ENCODE measurements at places on chromosomes 2 and 18.

DNA sequence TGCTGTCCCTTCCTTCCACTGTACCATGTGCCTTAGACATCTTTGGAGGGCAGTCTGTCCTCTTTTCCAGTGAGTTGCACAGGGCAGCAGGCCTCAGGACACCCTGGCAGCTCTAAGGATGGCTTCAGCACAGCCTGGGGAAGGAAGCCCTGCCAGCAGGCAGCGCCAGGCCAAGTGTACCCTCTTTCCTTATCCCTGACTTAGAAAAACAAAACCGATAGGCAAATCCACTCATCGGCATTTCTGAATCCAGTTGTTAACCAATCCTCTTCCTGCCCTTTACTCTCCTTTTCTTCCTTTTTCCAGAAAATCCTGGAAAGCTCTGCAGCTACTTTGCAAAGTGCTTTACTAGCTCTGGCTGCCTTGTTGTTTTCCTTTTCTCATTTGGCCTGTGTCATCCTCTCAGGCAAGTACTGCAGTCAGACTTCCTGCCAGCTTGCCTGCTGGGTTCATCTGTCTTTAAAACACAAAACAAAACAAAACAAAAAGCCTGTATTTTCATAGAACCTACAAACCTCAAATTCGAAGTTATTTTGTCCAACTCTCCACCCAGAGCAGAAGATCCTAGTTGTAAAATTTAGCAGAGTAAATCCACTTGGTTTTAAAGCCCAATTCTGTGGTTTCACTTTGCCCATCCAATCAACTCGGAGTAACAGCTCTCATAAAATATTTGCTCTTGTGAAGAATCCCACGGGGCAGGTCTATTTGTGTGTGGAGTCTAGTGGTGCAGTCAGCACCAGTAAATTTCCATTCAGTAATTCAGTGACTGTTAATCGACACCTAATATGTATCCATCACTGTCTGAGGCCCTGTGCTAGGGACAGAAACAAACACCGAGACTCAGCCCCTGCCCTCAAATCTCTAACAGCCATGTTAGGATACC lies 45.2 kb downstream of the PCBP1 start:
- ATAC-seq, result peak; percentile 81

DNA sequence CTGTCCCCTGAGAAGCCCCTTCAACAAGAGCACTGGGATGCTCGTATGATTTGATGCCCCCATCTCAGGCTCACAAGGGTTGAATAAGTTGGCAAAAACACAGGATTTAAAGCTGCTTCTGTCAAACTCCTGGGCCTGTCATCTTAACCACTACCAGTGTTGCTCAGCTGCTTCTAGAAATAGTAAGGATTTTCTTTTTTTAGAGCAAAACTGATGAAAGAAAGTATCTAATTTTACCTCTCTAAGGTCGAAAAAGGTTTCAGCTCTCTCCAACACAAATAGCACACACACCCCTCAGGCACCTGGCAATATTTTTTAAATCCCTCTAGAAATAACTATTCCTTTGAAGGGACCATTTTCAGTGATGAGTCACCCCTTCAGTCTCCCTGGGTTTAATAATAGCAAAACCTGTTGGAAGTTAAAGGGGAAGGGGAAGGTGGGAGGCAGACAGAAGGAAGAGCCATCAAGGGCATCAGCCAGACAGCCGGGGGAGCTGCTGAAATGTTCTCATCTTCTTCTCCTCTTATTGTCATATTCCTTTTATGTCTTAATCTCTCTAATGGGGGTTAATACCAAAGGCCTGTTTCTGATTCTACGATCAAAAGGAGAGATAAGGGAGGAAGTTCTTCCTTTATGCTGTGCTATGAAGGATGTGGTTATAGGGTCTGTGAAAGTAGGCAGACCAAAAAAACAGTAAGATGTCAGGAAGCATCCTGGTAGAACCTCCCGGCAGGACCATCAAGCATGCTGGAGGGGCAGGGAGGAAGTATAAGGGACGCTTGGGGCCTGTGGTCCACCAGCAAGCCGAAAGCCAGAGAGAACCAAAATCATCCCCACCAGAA lies 31.9 kb upstream of the SLC35G4 start:
- no peak for ATAC-seq

- ATAC-seq, result no peak
Measured at GRCh38 chr18:61635901-61636528, 256.8 kb downstream of the RNF152 start.

DNA sequence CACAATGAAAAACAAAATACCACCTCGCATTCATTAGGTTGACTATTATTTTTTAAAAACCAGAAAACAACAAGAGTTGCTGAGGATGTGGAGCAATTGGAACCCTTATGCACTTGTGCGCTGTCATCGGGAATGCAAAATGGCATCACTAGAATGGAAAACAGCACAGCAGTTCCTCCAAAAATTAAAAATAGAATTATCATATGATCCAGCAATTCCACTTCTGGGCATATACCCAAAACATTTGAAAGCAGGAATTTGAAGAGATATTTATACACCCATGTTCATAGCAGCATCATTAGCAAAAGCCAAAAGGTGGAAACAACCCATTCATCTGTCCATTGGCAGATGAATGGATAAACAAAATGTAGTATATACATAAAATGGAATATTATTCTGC lies 11.9 kb upstream of the NMUR1 start:
- no peak for ATAC-seq

GRCh38 chr2:73582364-73582763 lies 59.9 kb downstream of the NAT8 start:
- no peak for ATAC-seq

- no peak for ATAC-seq
Measured at GRCh38 chr2:53782676-53783075, 4.1 kb downstream of the ASB3 start.

GRCh38 chr18:69647702-69648101 lies 247.0 kb downstream of the DOK6 start:
- ATAC-seq, result no peak

DNA sequence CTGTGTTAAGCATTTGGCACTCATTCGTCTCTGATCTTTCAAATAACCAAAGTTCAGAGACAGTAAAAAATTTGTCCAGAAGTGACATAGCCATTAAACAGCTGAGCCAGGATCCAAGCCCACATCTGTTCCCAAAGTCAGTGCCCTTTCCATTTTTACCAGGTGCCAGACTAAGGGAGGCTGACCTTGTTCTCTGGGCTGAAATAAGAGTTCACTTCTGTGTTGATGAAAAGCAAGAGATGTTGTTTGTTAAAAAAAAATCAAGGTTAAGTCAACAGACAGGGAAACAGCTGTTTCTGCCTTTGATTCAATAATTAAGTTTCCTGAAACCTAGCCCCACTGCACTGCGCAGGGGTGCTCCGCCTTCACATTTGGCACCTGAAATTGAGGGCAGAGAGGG lies 117.1 kb downstream of the PRKRA start:
- no peak for ATAC-seq

GRCh38 chr2:211447548-211447947 lies 891.1 kb downstream of the CPS1 start:
- no peak for ATAC-seq

- no peak for ATAC-seq
Measured at GRCh38 chr2:186558512-186559276, 31.2 kb upstream of the ITGAV start.

DNA sequence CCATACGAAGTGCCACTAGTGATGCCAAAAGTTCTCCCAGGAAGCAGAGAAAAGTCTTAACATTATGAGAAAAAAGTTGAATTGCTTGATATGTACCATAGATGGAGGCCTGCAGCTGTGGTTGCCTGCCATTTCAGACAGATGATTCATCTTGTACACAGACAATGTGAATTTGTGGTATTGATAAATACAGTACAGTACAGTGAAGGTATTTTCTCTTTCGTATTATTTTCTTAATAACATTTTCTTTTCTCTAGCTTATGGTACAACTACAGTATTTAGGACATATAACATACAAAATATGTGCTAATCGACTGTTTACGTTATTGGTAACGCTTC lies 33.6 kb upstream of the VWC2L start:
- ATAC-seq, result no peak

DNA sequence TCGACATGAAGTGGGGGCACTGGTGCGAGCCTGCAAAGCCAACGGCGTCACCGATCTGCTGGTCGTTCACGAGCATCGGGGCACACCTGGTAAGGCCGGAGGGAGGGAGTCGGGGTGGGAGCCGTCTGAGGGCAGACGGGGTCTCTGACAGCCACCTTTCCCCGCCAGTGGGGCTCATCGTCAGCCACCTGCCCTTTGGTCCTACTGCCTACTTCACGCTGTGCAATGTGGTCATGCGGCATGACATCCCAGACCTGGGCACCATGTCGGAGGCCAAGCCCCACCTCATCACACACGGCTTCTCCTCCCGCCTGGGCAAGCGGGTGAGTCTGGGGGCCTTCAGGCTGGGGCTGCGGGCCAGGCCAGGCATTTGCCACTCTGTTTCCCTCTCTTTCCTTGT lies 2.9 kb downstream of the IMP4 start:
- no peak for ATAC-seq

- no peak for ATAC-seq
Measured at GRCh38 chr2:108407864-108408729, 30.3 kb downstream of the SULT1C4 start.

- peak; percentile 95 for ATAC-seq
Measured at GRCh38 chr2:118003396-118003824, 10.5 kb downstream of the CCDC93 start.

DNA sequence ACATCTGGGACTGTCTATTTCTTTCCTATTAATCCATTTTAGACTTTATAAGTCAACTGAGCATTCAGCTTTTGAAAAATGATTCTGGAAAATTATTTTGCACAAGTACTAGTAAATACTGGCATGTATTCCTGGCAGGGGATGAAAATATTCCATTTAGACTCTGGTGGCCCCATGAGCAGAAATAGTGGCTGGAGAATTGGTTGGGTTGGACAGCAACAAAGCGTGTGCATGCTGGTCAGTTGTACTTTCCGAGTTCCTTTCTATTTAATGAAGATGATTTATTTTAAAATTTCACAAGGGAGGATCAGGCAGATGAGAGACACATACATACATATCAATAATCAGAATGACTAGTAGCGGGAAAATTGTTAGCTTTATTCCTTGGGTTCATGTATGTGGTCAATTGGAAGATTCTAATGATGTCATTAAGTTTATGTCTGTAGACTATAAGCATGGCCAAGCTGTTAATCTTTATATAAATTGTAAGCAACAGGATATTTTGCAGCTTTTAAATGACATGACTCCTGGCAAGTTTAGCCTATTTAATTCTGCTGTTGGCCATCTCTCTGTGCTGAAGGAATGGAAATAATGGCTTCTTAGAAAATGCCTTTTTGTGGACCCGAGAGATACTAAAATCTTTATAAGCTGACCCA lies 541.6 kb downstream of the SLC4A3 start:
- ATAC-seq, result no peak

DNA sequence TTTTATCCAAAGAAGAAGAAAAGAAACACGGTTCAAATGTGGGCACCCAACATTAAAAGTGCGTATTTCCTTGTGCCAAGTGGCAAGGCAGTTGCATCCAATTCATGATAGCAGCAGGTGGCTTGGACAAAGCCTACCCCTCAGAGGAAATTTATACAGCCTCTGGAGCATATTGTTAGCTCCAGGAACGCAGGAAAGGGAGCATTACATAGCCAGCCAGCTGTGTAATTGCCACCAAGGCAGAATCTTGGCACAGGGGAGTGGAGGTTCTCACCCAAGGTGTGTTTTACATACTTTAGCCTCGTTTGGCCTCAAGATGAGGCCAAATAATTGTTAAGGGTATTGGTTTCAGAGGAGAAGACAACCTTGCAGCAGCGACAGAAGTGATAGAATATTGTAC lies 526.9 kb downstream of the TMEM182 start:
- ATAC-seq, result no peak

DNA sequence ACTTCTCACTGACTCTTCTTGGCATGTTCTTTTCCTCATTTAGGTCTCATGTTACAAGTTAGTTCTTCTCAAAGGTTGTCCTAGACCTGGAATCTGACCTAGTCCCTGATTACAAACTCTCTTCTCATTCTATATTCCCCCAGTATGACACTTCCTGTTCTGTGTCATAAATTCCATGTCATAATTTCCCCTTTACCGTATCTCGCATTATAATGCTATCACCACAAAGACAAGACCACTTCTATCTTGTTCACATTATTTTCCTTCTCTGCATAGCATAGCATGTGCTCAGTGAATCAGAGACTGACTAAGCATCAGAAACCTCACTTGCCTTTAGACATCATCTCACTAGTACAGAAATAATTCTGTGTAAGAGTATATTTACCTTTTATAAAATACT lies 63.6 kb upstream of the CAVIN2 start:
- peak; percentile 84 for ATAC-seq

GRCh38 chr2:95231723-95232122 lies 24.4 kb downstream of the ZNF892 start:
- no peak for ATAC-seq

DNA sequence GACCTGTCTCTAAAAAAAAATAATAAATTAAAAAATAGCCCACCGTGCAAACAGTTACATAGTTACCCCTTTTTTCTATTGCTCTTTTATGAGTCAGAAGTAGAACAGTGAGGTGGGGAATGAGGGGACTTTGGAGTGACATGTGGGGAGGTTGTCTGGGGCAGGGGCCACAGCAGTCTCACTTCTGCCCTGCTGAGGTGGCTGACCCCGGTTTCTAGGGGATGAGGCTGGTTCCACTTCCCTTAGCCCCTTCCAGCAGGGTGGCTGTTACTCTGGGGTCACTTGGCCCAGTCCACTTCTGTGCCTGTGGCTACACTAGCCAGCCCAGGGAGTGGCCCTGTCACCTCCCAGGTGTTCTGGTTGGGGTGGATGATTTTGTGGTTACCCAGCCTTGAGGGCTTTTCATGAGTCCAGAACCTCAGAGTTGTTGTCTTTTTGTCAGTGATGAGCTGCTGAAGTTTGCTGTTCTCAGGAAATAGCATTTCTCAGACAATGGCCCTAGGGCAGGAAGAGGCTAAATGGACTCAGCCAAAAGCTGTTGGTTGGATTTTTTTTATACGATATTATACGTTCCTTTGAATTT lies 28.0 kb upstream of the SCLY start:
- no peak for ATAC-seq

DNA sequence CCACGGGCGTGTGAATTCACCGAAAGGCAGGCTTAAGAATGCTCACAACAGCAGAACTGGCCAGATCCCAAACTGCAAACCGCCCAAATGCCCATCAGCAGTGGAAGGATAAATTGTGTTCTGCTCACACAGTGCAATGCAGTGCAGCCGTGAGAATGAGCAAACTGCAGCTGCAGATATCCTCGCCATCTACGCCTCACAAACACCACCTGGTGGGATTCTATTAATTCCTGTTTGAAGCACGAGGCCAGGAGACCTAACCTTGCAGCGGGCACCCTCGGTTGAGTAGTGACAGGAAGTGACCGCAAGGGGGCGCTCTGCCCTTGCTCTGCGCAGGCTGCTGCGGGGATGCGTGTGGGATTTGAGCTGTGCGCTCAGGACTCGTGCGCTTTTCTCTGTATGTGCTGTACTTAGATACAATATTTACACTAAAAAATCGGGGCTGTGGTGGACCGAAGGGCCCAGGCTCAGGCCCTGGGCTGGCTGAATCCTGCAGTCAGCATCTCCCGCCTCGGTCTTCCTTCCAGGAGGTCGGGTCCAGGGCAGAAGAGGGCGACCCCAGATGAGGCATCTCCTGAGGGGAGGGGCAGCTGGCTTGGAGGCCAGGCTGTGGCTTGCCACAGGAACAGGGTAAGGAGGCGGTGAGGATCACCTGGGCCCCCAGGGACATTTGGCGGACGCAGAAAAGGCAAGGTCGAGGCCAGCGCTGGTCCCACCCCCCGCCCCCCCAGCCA lies 19.8 kb upstream of the PDIA6 start:
- ATAC-seq, result peak; percentile 83

- no peak for ATAC-seq
Measured at GRCh38 chr2:39491653-39492052, 54.6 kb upstream of the MAP4K3 start.
